ENCODE measurements at places on chromosomes 7 and 10.
A peak's percentile ranks its signal among the peaks of the same experiment; 100 is the strongest.

- no peak for DNase-seq
These were observed 76.7 kb downstream of the GPR26 start for GRCh38 chr10:123742751-123743440.

DNA sequence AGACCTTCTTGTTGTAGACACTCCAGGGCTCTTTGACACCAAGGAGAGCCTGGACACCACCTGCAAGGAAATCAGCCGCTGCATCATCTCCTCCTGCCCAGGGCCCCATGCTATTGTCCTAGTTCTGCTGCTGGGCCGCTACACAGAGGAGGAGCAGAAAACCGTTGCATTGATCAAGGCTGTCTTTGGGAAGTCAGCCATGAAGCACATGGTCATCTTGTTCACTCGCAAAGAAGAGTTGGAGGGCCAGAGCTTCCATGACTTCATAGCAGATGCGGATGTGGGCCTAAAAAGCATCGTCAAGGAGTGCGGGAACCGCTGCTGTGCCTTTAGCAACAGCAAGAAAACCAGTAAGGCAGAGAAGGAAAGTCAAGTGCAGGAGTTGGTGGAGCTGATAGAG lies 5.5 kb downstream of the GIMAP7 start:
- DNase-seq = no peak

DNA sequence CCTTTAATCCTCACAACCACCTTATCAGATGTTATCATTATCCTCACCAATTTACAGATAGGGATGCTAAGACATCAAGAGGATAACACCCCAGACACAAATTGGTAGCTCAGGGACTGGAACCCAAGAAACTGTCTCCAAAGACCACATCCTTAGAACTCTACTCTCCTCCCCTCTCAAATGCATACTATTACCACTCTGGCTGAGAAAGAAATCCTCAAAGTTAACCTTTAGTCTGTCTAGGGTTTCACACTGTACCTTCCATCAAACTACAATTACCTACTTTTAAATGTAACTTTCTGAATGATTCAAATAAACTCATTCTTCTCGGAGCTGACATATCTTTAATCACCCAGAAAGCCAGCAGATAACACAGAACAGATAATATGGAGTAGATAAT lies 6.6 kb downstream of the EZH2 start:
- no peak for DNase-seq

GRCh38 chr7:80044796-80045195 lies 89.8 kb upstream of the GNAI1 start:
- DNase-seq = no peak

DNA sequence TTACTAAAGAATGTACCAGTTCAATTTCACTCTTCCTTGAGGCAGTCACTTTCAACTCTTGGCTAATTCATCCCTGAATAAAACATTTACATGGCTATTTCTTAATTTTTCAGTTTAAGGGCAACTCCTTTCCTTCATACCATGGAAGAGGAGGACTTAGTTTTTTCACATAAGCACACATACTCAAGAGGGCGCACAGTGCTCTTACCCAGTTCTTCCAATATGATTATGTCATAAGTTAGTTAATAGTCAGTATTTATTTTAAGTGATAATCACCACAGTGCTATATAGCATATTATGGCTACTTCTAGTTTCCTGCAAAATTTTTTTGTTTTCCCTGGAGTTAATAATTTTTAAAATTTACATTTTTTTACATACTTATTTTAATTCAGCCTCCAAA lies 58.6 kb downstream of the SND1 start:
- no peak for DNase-seq

DNA sequence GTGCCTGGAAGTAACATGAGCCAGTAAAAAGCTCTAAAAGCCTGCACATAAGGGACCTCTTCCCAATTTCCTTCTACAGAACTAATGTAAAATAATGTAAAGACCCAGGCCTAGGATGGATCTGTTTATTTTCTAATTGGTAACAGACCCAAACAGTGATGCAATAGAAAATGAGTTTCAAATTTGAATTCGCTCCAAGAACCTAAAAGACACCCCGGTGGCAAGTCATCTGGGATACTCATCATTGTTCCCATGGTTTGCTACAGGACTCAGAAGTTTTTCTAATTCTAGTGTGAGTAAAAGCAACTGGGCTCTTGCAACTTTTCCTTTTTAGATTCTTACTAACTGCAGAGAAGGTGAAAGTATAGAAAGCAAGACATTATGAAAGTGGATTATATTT lies 271.3 kb upstream of the CACNA2D1 start:
- DNase-seq = no peak

- DNase-seq = no peak
These were observed 51.2 kb upstream of the KMT2E start for GRCh38 chr7:104962781-104963180.

GRCh38 chr10:116630020-116630419 lies 9.3 kb downstream of the PNLIPRP2 start:
- no peak for DNase-seq

GRCh38 chr10:86597306-86597705 lies 57.0 kb upstream of the OPN4 start:
- no peak for DNase-seq

DNA sequence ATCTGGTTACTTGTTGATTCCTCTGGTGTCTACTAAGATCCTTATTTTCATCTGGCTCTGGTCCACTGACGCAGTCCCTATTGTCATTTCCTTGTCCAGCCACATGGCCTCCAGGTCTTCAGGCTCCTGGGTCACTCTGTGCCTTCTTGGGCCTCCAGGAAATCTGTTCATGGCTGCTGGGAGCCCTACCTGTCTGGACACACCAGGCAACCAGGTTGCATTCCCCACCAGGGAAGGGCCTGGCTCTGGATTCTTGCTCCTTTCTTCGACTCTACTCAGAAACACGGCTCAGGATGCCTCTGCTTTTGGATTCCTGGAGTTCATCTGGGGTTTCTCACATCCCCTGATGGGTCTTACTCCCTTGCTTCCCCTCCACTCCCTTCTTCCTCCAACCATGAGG lies 8.0 kb upstream of the PPIF start:
- DNase-seq = no peak

DNA sequence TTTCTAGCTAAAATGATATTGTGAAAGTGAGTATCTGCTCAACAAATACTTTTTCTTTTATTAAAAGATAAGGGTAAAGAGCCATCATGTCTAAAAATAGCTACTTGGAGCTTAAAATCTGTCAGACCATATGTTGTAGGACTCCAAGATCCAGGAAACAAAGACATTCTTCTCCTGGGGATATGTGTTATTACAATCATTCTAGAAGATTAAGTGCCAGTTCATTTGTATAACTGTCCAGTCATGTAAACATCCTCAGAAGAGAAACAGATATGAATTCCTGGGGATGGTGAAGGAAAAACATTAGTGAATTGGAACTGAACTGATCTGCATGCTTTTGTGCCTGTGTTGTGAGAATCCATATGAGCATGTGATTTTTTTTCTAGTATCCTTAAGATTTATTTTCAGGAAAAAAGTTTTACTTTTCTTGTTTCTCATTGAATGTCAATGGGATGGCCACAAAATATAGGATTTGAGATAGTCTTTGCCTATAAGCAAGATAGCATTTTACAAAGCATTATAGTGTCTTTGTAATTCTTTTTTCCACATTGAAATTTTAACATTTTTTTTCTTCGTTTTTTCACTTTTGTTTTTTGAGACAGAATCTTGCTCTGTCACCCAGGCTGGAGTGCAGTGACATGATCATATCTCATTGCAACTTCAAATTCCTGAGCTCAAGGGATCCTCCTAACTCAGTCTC lies 14.4 kb upstream of the MTERF1 start:
- peak; percentile 20 for DNase-seq

All from hematopoietic multipotent progenitor cell treated with erythropoietin and hydrocortisone succinate and interleukin-3 and kit ligand, for 4 days (in vitro differentiated cells).